ENCODE measurements at places on chromosomes 3 and 15.

DNA sequence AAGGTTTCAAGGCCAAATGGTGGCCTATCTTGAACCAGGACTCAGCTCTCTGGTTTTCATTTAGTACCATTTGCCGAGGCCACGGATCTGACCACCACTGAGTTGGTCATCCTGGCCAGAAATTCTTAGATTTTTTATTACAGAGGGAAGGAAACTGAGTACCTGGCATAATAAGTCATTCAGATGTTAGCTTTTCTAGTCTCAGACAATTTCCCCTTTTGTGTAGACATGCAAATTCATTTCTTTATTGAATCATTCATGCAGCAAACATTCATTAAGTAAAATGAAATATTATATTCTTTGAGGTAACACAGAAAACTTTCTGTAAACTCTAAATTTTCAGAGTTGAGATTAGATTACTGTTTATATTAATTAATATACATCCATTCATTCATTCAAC, 223.7 kb downstream of the PDCD6IP start:
- no peak for DNase-seq

- DNase-seq: peak; percentile 54
Measured at GRCh38 chr3:99866261-99866761, 48.6 kb downstream of the CMSS1 start.

GRCh38 chr3:171548917-171549316, 88.7 kb upstream of the TNIK start:
- DNase-seq: no peak

GRCh38 chr3:111924283-111924682, 54.5 kb upstream of the ABHD10 start:
- no peak for DNase-seq

- no peak for DNase-seq
Measured at GRCh38 chr3:62876064-62876463, 848 bp upstream of the CADPS start.

DNA sequence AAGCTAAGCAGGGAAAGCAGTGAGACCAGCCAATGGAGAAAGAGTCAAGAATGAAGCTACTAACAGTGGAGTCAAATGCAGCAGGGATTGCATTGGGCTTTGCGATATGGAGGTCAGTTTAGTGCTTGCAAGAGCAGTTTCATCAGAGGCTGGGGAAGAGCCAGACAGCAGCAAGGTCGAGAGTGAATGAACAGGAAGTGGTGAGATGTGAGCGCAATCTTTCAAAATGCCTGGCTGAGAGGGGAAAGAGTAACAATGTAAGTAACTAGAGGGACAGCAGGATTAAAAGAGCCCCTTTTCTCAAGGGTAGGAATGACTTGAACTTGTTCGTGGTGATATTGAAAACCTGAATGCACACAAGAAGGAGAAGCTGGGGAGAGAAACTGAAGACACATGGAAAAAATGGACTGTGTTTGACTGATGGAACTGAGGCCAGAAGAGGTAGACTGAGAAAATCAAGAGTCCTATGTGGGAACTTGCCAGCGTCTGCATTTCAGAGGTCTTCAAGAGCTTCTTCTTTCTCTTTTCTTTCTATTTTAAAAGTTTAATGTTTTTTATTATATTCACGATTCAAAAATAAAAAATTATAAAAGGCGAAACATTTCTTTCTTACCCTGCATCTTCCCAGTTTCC, 30.6 kb upstream of the GPR160 start:
- peak; percentile 62 for DNase-seq

GRCh38 chr15:60458721-60459120, 20.2 kb downstream of the ICE2 start:
- no peak for DNase-seq

DNA sequence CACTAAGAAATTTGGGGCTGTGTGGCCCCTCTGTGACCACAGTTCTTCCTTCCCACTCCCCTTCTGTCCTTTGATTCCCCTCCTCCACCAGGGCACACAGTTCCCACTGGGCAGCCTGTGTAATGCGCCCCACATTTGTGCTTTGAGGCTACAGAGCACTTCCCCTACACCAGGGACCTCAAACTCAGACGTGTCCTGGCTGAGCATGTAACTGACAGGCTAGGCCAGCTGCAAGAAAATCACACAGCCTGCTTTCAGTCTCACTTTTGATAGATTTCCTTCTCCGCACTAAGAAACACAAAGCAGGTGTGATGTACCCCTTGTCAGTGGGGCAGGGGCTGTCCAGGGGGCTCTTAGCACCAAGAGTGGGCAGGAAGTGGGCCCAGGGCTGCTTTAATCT, 29.6 kb downstream of the PRKCD start:
- DNase-seq: no peak

GRCh38 chr15:32698773-32699390, 18.9 kb upstream of the GREM1 start:
- DNase-seq: no peak

GRCh38 chr15:94182883-94183282, 48.5 kb upstream of the MCTP2 start:
- DNase-seq: no peak

DNA sequence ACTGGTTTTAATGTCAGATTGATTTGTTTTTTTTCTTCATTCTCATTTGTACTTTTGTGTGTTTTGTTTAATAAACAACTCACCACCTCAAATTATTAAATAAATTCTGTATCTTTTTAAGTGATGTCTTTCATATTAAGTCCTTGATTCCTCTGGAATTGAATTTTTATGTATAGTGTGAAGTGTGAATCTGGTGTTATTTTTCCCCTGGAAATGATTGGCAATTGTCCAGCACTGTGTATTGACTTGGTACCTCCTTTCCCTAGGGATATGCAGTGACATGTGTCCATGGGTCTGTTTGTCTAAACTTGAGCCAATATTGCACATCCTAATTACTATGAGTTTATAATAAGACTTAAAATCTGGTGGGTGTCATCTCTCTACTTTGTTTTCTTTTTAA, 2.1 kb downstream of the RNU5B-1 start:
- DNase-seq: no peak

DNA sequence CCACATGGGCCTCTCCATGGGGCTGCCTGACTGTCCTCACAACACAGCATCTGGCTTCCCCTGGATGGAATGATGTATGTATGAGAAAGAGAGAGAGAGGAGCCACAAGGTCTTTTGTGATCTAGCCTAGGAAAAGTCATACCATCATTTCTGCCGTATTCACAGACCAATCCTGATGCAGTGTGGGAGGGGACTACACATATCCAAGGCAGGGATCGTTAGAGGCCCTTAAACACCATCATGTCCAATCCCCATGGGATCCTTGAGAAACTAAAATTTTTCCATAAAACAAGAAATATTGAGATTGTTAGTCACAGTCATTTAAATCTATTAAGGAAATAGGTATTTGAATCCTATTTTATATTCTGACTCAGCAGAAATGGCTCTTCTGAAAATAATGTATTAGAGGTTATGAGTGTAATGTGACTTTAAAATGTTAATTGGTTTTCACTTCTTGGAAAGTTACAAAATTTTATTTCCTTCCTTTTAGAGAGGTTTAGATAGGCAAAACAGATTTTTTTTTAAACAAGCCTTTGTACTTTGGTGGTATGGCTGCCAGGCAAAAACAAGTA, 65.1 kb upstream of the TSC22D2 start:
- DNase-seq: no peak

DNA sequence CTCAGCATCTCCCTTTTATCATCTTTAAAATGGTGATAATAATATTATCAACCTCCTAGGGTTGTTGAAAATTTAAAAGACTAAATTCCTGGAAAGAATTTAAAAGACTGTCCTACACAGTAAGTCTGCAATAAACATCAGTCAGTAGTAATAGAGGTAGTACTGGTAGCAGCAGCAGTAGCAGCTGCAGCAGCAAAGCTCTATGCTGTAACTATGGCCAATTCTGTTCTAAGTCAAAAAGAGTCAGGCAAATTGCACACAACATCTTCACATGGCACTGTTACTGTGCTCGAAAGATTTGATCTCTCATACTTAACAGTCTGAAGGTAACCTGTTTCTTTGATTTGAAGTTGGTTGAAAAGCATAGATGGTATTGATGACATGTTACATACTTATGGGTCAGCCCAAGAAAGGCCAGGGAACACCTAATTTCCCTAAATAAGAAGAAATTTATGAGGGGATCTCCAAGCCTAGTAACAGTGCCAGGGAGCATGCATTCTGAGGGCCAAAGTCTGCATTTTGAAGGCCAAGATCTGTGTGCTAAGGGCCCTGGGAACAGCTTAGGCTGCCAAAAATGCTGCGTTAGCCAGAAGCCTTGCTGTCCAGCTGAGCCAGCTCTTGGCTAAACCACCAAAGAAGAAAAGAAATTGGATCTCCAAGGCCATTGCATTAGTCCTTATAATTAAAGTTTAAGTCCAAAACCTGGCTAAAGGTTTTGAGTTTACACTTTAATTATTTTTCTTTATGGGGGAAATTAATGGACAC, 68.2 kb downstream of the SIDT1 start:
- no peak for DNase-seq

GRCh38 chr15:78194568-78194925, 39.8 kb downstream of the ACSBG1 start:
- DNase-seq: no peak

DNA sequence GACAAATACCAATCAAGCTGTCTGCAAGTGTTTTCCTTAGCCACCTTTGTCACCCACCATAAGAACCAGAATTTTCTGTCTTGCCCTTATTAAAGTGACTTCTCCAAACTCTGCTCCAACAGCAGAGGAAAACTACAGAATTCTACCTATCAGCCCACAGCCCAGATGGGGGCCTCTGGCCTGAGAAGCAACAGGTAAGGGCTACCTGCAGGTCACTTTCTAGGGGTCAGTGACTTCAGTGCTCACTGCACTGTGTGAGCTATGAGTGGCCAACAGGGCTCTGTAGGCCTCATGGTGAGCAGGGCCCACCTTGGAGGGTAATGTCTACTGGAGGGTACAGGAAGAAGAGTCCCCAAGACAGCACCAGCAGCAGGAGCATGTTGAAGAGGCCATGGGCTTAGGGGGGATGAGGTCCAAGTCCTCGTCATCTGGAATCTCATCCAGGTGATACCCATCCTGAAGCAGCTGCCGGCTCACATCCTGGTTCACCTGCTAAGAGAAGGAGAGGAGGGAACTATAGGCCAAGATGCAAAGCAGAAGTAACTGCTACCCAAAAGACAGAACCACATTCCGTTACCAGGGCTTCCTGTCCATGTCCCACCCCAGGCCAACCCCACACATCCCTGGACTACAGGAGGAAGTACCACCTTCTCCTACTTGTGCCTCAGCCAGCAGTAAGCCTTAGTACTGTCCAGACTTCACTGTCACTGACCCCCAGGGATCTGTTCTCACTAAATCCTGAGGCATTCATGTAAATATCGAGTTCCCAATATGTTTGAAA, 4.2 kb downstream of the FAM219B start:
- no peak for DNase-seq

GRCh38 chr3:123799544-123800361, 84.4 kb downstream of the MYLK start:
- DNase-seq: no peak

- peak; percentile 53 for DNase-seq
Measured at GRCh38 chr3:43477600-43477999, 144.2 kb downstream of the ANO10 start.

DNA sequence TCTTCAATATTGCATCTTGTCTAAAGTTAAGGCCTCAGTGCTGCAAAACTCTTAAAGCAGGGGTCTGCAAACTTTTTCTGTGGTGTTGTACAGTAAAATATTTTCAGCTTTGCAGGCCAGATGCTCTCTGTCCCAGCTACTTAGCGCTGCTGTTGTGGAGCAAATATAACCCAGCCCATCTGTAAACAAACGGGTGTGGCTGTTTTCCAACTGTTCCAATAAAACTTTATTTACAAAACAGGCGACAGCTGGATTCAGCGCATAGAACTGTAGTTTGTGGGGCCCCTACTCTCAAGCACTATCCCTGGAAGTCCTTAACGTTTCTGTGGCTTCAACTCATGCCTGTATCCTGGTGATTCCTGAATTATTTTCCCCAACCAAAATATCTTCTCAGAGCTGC, 365.0 kb downstream of the FOXP1 start:
- no peak for DNase-seq

GRCh38 chr15:39869254-39869653, 50.8 kb downstream of the GPR176 start:
- no peak for DNase-seq

DNA sequence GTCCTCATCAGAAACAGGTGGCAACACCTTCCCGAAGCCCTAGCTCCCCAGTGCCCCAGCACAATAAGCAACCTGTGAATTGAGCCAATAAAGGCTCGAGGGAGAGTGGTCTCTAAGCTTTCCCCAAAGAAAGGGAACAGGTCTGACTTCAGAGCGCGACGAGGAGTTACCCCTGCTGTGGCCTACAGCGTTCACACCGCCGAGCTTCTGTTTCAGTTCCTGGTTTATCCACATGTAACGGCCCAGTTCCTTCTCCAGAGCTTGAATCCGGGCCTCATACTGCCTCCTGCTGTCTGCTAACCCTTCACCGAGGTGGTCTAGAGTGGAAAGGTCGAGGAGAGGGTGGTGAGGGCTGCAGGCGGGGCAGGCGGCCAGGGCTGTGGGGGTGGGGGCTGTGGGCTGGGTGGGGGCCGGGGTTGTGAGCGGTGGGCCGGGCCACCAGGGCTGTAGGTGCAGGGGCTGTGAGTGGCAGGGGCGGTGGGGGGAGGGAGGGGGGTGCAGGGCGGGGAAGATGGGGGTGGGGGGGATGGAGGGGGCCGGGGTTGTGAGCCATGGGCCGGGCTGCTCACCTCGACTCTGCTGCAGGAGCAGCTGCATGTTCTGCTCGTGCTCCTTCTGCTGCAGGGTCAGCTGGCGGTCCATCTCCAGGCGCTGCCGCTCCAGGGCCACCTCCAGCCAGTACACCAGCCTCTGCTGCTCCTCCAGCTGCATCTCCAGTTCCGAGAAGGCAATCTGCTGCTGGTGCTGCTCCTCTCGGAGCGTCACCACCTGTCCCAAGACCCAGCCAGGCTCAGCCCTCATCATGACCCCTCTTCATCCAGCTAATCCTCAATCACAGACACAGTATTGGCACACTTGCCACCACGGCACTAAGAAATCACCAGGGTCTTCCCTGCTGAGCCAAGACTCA, 26.2 kb downstream of the KIF7 start:
- DNase-seq: no peak

DNA sequence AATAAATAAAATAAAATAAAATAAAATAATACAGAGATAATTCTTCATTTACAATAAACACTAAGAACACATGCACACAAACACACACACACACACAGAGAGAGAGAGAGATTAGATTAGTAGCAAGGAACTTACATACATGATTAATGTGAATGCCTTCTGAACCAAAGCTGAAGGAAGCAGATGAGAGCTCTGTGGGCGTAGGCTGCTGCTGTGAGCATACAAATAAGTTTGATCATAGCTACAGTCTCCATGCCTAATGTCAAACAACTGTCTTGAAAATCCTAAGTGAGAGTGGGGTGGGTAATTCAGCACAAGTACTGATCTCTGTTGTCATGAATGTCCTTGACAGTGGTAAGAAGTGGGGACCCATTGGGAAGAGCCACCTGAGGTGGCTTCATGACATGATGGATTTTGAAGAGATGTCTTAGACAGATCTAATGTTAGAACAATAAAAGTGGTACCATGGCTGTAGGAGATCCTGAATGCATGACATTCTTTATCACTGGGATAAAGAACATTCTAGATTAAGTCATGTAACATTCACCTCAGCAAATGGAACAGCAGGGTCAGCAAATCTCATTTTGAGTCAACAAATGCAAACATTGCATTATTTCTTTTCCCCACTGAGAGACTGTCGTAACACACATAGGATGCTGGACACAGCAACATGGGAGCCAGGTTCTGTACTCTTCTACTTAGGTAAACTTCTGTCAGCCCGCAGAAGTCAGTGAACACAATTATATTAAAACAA, 46.2 kb downstream of the CHL1 start:
- DNase-seq: no peak
